ENCODE measurements at places on chromosomes 1 and 21.

- DNase-seq = no peak
Measured at GRCh38 chr1:172746091-172746949, 87.4 kb downstream of the FASLG start.

DNA sequence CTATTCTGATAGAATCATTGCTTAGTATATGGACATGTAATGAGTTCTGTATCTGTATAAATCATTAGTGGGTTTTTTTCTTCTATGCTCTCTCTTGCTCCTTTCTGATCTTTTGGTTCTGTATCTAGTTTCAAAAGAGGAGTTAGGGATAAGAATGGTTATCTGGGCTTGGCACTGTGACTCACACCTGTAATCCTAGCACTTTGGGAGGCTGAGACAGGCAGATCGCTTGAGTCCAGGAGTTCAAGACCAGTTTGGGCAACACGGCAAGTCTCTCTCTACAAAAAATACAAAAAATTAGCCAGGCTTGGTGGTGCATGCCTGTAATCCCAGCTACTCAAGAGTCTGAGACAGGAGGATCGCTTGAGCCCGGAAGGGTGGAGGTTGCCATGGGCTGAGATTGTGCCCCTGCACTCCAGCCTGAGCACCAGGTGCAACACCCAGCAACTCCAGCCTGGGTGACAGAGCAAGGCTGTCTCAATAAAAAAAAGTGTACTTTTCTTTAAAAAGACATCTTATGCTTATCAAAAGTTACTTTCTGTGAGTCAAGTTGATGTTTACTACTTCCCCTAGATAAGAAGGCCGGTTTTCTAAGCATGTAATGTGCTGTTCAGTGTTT lies 27.7 kb upstream of the AXDND1 start:
- no peak for DNase-seq

GRCh38 chr21:45381865-45382696 lies 22.9 kb upstream of the COL18A1 start:
- no peak for DNase-seq

DNA sequence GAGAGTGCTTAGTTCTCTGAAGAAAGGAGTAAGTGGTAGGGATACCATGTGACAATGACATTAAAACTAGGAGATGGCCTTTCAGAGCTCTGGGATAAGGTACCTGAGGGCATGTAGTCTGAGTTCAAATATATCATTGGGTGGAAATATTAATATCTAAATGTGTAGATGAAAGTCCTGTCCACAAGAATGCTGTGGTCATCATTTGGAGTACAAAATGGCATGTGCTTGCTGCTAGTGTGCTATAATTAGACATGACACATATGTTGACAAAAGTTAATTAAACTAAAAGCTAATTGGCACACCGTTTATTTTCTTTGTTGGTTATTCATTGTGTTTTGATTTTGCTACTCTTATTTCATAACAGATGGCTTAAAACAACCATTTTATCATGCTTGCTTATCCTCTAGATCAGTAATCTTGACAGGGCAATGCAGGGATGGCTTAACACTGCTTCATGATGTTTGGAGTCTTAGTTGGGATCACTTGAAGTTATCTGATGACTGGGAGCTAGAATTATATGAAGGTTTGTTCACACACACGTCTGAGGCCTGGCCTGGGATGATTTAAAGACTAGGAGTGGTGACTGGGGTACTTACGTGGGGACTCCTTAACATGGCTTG lies 31.0 kb downstream of the CC2D1B start:
- DNase-seq = no peak

- DNase-seq = no peak
Measured at GRCh38 chr1:154661110-154661509, 53.1 kb upstream of the ADAR start.

DNA sequence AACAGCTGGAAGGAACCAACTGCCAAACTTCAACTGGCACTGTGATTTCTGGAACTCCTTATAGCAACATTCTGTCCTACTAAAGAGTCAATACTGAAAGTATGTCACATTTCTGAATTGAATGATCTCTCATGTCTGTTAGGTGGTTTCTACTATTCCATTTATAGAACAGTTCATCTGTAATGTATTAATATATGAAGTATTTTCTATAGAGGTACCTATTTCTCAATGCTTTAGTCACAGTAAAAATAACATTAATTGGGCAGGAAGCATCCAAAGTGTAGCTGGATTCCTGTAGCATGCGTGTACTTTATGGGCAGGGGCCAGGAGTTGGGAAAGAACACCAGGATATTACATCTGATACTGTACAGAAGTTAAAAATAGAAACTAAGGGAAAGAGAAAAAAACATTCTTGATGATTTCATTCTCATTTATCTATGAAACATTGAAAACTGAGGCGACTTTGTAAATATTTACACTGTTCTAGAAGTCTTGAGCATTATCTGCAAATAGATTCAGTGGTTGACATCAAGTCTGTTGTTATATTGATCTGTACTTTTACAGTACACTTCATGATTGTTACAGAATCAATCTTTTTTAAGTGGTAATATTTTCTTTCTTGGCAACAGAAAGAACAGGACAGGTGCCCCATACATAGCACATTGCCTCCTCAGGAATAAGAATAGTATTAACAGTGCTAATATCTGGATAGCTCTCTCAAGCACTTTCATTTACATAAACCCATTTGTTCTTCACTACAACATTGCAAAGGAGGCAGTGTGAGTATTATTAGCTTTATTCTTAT lies 6.2 kb upstream of the ZNF281 start:
- DNase-seq = no peak

- no peak for DNase-seq
Measured at GRCh38 chr1:230270559-230271281, 155.4 kb downstream of the PGBD5 start.

DNA sequence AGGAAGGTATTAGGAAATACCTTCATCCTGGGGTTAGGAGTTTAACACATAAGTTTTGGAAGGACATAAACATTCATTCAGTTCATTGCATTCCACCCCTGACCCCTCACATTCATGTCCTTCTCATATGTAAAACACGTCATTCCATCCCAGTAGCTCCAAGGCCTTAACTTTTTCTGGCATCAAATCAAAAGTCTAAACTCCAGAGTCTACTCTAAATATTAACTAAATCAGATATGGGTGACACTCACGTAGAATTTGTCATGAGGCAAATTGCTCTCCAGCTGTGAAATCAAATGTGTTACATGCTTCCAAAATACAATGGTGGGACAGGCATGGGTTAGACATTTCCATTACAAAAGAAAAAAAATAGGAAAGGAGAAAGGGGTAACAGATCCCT lies 298.2 kb upstream of the LRRC7 start:
- DNase-seq = no peak

GRCh38 chr1:960363-961131 lies at the start of gene KLHL17:
Gene KLHL17, plus strand, starts transcription at chr1:960584. Its CDS starts 110 bp downstream, at chr1:960694.
- peak; percentile 24 for DNase-seq

- no peak for DNase-seq
Measured at GRCh38 chr1:153548722-153549688, at the start of gene S100A3. Gene S100A3, minus strand, starts transcription at chr1:153549258. Its CDS starts 773 bp downstream, at chr1:153548485.

- DNase-seq = no peak
Measured at GRCh38 chr1:206698011-206698410, 13.3 kb downstream of the MAPKAPK2 start.

DNA sequence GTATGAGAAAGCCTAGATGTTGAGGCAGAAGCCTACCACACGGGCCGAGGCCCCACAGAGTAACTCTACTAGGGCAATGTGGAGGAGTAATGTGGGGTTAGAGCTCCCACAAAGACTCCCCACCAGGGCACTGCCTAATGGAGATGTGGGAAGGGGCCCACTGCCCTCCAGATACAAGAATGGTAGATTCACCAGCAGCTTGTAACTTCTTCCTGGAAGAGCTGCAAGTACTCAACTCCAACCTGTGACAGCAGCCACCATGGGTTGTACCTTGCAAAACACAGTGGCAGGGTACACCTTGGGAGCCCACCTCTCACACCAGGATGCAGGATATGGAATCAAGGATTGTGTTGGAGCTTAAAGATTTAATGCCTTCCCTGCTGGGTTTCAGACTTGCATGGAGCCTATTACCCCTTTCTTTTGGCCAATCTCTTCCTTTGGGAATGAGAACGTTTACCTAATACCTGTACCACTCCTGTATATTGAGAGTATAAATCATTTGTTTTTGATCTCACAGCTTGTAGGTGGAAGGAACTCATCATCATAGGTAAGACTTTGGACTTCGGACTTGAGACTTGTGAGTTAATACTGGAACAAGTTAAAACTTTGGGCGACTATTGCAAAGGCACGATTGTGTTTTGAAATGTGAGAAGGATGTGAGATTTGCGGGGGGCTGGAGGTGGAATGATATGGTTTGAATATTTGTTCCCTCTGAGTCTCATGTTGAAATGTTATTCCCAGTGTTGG lies 57.5 kb downstream of the TENT5C start:
- DNase-seq = no peak

DNA sequence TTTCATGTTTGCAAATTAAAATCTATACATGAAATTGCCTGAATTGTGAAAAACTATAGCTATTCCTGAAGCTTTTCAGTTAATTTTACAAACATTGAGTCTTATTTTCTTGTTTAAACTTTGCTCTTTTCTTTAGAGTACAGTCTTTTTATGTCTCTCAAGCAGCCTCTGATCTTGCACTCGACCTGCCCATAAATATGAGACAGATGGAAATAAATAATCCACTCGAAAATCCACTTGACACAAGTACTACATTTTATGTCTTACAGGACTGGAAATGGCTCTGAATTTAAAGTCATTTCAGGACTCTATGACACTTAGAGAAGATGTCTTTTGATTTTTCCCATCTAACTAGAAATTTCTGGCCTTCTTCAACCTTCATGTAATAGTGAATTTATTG lies 283.8 kb downstream of the USP25 start:
- no peak for DNase-seq

GRCh38 chr1:44134071-44134920 lies 7.1 kb downstream of the KLF18 start:
- DNase-seq = no peak

DNA sequence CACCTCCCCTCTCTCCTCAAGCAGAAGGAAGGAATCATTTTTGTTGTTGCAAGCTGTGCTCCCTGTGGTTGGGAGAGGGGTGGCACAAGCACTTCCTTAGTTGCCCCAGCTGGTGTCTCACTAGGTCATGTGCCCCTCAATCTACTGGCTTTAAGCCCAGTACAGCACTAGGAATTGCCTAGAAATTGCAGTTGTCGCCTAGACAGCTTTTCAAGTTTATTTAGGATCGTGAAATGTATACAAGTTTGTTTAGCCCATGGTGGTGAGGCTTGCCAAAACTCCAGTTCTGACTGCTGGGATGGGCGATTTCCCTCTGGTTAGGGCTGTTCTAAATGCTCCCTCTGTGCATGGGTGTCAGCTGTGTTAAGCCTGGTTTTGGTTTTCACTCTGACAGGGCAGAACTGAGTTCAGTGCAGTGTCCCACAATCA lies 126.8 kb upstream of the ZNF644 start:
- DNase-seq = peak; percentile 10

DNA sequence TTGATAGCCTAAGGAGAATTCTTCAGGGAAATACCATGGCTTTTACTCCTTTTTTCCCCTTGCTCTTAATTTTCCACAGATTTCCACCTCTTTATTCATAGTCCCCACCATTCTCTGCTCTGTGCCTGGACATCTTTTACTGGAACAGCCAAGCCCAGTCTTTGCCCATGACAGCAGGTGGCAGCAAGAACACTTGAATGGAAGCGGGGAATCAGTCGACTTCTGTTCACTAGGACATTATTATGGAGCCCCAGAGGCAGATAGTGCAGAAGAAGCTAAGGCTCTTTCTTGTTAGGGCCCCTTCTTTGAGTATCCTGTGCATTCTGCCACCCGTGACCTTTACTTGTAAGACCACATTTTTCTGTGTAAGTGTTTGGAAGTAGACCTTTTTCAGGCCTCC lies 6.3 kb downstream of the OR14I1 start:
- DNase-seq = no peak

DNA sequence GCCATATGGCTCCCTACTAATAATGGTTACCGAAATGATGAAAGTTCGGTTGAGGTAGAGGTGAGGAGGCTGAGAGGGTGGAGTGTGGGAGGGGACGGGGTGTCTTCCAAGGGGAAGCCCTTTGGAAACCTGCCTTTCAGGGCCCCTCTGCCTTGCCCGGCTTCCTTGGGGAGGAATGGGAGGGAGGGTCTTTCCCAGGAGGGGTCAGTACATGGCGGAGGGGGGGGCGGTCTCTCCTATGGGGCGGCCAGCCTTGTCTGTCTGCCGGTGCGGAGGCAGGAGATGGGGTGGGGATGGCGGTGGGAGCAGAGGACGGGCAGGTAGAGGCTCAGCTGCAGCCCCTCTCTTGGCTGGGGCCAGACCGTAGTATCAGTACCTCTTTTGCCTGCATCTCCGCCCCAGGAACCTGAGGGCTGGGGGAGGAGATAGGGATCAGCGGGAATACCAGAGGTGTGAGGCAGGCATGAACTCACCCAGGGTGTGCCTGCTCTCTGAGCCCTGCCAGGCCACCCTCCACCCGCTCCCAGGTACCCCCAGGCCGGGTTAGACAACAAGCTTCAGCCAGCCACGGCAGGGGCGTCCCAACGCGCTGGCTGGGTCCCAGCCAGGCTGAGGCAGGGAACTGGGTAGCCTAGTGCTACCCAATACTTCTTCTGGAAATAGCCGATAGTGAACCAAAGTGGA lies 79.4 kb upstream of the POU3F1 start:
- DNase-seq = no peak

GRCh38 chr1:39204441-39205081 lies at the start of gene MACF1:
Gene MACF1, plus strand, starts transcription at chr1:39204695. Its CDS starts 328 bp downstream, at chr1:39205023.
- no peak for DNase-seq

DNA sequence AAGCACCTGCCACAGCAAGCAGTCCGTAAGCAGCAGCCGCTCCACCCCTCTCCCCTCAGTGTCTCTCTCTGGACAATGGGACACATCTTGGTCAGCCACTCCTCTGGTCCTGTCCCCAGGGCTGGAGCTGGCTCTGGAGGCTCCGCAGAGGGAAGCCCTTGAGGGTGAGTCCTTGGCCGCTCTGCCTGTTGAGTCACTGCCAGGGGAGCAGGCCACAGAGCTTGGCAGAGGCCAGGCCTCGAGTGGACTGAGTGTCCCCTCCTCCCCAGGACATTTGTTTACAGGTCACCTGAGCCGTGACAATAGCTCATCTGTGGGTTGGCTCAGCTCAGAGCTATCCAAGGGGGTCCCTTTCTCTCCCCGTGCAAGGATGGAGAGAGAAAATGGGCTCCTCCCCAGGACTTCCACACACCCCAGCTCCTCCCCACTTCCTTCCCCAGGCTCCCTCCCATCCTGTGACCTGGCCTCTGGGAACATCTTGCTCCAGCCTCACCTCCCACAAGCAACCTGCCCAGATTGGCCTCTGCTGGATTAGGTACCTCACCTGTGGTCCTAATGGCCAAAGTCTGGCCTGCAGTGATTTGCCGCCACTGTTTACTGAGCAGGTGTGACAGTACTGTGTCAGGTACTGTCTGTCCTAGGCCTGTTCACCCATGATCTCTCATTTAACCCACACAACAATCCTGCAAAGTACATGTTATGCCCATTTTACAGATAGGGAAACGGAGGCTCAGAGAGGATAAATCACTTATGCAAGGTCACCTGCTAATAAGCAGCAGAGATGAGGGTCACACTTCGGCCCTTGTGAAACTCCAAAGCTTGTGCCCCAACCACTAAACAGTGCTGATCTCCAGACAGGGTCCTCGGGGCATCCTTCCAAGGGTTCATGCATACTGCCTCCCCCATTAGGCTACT lies 4.8 kb downstream of the FAM131C start:
- no peak for DNase-seq
